ENCODE measurements at places on chromosomes 16 and 17. TPM values are rescaled to one million over a fixed set of nuclear protein-coding genes. Genes with fewer than 3 reads are reported as not detected.

COPS3 gene
- total RNA-seq = 59.0 TPM

VAT1L gene
- 0.76 TPM for total RNA-seq

SPDYE4 gene
- total RNA-seq = not detected

ZSCAN10 gene
- total RNA-seq = not detected

CAPN15 gene
- total RNA-seq = 52.3 TPM
